ENCODE measurements at places on chromosomes 2 and 18. TPM values are rescaled to one million over a fixed set of nuclear protein-coding genes. Genes with fewer than 3 reads are reported as not detected.

FBXO15 gene
- polyA plus RNA-seq = 3.8 TPM

NEU2 gene
- not detected for polyA plus RNA-seq

DNA sequence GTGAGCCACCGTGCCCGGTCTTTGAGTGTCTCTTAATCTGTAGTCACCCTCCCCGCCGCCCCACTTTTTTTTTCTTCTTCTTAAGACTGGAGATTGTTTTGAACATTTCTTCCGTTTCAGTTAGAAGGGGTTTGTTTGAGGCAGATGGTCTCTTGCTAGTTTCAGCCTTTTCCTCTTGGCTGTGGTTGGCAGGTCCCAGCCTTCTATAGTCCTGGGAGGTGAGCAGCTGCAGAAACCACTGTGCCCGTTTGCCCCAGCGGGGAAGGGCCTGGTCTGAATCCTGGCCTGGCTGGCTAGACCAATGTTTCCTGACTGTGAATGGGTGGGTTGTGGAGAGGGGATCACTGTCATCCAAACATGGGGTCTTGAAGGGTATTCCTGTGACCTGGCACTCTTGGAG is 30.1 kb upstream of the MCFD2 start:
- no peak for DNase-seq

- no peak for DNase-seq
Observed at GRCh38 chr2:45001869-45002385, 7.3 kb downstream of the SIX2 start.

Measured in right lung (tissue), 10 donors.